ENCODE measurements at places on chromosomes 2 and 18.

- DNase-seq: no peak
Measured at GRCh38 chr2:219401606-219402005, 13.9 kb upstream of the DNPEP start.

GRCh38 chr2:100004959-100005387, 137.4 kb downstream of the AFF3 start:
- no peak for DNase-seq

DNA sequence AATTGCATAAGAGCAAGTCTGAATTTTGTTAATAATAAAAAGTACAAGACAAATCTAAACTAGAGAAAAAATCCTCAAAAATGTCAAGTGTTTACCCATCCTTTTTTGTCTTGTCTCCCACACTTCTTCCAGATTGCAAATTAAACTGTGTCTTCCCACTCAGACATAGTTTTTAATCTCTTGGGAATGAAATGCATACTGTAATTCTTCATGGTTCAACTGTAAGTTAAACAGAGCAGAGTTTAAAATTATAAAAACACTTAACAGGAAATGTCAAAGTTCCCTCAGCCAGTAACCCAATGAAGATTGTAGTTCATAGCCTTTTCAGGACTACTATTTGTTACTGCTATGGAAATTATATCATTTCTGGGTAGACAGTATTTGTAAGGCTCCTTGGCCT, 171.8 kb downstream of the UBE2E3 start:
- no peak for DNase-seq

- no peak for DNase-seq
Measured at GRCh38 chr2:30867385-30867784, 60.1 kb upstream of the CAPN13 start.

GRCh38 chr2:75155115-75155514, 44.2 kb downstream of the TACR1 start:
- DNase-seq: no peak
